ENCODE measurements at places on chromosomes 1 and 21.
A peak's percentile ranks its signal among the peaks of the same experiment; 100 is the strongest.

- DNase-seq = no peak
Observed at GRCh38 chr1:12524266-12524665, 93.7 kb downstream of the DHRS3 start.

DNA sequence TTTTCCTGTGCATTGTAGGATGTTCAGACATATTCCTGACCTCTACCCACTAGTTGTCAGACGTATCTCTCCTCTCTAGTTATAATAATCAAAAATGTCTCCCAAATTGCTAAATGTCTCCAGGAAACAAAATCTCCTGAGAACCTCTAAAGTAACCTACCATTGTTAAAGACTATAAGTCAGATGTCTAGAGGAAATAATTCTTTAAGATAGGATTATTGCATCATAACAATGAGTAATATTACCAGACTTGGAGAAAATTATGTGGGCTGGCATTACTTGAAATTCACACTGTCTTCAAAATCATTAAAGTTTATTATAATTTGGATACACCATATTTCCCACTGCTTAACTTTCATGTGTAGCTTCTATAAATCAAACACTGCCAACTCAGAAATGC, 643.0 kb upstream of the ADGRL2 start:
- DNase-seq = peak; percentile 63

GRCh38 chr1:230906226-230906625, 37.9 kb upstream of the C1orf198 start:
- DNase-seq = no peak

GRCh38 chr1:26289158-26290059, 9.5 kb downstream of the SH3BGRL3 start:
- DNase-seq = no peak

DNA sequence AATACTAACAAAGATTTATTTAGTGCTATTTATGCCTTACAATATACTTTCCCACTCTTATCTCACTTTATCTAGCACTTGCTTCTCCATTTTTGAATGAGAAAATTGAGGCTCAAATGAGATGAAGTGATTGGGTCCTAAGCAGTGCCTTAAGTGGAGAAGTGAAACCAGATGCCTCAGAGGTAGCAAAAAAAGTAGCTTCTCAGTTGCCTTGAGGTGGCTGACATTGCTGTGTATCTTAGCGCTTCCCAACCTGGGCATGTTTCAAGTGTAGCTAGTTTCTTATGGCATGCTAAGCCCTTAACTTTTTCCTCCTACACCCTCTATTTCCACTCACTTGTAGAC, 390.4 kb downstream of the OMA1 start:
- DNase-seq = no peak

DNA sequence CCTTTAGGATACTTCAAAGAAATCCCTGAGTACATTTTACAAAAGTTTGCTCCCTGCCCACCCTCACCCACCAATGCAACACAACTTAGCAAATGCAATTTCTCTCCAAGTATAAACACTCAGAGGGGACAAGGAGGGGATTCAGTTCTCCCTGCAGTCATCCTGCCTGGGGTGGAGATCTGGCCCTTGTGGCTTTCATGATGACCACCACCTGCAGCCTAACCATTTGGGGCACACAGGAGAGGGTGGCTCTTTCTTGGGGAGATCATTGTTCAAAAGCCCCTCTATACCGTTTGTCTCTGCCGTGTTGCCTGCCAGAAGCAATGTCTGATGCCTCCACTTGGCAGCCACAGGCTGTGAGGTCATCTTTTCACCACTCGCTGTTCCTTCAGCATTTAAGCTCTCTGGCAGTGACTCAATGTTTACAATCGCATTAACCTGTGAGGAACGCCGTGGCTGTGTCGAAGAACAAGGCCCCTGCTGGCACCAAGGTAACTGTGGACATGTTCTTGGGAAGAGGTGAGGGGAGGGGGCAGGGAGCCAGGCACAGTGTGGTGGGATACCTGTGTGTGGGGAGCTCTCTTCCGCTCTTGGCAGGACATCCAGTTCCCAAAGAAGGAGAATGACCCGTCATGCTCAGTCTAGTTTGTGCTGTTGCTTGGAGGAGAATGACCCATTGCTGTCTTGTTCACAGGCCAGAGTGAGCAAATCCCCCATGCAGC, 103.9 kb upstream of the DUSP10 start:
- DNase-seq = peak; percentile 92

GRCh38 chr1:70896224-70896623, 151.4 kb downstream of the PTGER3 start:
- no peak for DNase-seq

GRCh38 chr1:2228157-2228594, at the start of gene SKI:
TSS of gene SKI (plus strand) at chr1:2228319. CDS start at chr1:2228767, 448 bp downstream.
- DNase-seq = no peak

GRCh38 chr1:9410737-9411297, 118.1 kb downstream of the SPSB1 start:
- peak; percentile 97 for DNase-seq

GRCh38 chr1:153778051-153778823, 3.0 kb downstream of the SLC27A3 start:
- DNase-seq = no peak

- DNase-seq = peak; percentile 50
Observed at GRCh38 chr1:229456016-229456415, 22.1 kb upstream of the ACTA1 start.

GRCh38 chr1:35640380-35641232, 720 bp downstream of the PSMB2 start:
- DNase-seq = no peak

- no peak for DNase-seq
Observed at GRCh38 chr1:164692420-164692819, 133.4 kb downstream of the PBX1 start.

DNA sequence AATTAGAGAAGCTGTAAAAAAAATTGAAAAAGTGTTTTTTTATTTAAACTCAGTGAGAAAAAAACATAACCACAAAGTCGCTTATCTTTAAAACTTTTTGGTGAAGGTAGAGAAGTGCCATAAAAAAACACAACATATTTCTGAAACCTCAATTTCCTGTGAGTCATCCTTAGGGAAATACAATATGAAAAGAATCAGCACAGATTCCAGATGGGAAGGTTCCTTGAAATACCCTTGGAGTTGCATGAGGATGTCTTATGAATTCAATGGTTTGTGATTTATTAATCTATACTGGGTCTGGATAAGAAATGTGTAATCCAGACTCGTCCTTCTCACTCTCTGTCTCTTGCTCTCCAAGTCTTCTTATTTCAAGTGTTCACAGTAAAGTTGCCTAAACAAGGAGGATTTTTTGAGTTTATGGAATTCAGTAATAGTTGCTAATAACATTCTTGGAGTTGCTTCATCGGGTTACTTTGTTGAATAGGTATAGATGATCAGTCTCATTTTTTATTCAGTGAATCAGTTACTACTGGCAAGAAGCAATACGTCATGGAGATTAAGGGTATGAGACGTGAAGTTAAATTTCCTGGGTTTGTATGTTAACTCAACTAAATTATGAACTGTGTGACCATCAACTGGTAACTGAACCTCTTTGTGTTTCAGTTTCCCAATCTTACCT, 191.4 kb downstream of the KCNK2 start:
- DNase-seq = peak; percentile 81

GRCh38 chr1:76381450-76382097, 307.0 kb downstream of the ST6GALNAC3 start:
- DNase-seq = peak; percentile 12

DNA sequence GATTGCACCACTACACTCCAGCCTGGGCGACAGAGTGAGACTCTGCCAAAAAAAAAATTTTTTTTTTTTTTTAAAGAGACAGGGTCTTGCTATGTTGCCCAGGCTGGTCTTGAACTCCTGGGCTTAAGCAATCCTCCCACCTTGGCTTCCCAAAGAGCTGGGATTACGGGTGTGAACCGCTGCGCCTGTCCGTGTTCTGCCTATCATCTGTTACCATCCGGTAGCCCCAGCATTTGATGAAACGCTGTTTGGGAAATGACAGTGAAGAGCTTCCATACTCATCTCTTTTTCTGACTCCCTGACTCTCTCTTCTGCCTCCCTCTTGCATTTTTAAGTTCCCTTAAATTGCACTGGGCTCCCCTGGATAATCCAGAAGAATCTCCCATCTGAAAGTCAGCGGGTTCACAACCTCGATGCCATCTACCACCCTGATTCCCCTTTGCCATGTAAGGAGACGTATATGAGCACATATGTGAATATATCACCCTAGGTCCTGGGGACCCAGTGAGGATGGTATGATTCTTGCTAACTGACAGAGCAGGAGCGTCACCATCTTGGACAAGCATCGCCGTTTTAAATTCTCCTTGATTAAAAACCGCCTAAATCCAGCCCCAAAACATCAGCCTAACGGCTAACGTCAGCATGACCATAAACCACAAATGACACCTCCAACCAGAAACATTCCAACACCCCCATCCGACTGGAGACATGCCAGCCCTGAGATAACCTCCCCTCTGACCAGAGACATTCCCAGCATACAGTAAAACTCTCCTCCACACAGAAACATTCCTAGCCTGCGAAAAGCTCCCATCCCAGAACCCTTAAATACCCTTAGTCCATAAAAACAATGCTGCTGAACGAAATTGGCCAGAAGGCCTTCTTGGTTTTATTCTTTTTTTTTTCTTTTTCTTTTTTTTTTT, 12.4 kb downstream of the TNFRSF8 start:
- peak; percentile 99 for DNase-seq

- DNase-seq = peak; percentile 80
Observed at GRCh38 chr1:24379733-24380315, 33.8 kb downstream of the STPG1 start.

- no peak for DNase-seq
Observed at GRCh38 chr21:41403966-41404365, 22.1 kb upstream of the MX1 start.

DNA sequence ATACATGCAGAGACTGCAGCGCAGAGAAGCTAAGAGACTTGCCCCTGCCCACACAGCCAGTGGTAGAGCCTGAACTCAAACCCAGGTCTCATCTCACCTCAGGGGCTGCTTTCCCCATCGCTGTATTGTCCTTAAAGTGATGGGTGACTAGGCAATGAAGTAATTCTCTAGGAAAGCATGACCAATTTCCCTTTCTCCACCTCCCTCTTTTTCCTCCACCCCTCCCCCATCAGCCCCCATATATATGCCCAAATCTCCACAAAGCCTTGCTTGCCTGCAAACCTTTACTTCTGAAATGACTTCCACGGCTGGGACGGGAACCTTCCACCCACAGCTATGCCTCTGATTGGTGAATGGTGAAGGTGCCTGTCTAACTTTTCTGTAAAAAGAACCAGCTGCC, at the start of gene IL24:
TSS of gene IL24 (plus strand) at position 269 of the 400 bp plus-strand sequence. CDS start 390 bp downstream, outside the sequence.
- no peak for DNase-seq

GRCh38 chr1:67674260-67675011, 10.6 kb upstream of the GADD45A start:
- no peak for DNase-seq

DNA sequence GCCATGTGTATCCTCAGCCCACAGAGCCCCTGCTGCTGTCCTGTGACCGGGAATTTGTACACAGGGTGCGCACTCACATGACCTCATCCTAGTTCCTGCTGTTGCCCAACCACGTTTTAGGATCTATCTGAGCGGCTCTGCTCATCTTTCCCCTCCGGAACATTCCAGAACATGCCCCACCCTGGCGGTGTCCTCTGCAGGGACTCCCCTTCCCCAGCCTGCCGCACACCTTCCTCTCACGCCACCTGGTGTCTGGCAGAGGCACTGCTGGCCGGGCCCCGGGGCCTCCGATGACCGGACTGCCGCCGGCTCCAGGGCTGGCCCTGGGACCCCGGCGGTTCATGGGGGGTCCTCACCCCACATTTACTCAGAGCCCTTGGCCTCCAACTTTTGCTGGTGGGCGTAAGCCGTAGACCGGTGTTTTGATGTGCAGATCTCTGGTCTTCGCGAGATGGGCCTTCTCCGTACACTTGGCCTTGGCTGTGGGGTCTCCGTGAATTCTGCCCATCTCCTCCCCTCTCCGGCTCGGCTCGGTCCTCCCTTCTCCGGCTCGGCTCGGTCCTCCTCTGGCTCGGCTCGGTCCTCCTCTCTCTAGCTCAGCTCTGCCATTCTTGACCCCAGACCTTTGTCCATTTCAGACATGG, 29.5 kb downstream of the ARHGEF16 start:
- DNase-seq = peak; percentile 5

GRCh38 chr1:52571783-52572182, 18.9 kb upstream of the TUT4 start:
- DNase-seq = peak; percentile 42

DNA sequence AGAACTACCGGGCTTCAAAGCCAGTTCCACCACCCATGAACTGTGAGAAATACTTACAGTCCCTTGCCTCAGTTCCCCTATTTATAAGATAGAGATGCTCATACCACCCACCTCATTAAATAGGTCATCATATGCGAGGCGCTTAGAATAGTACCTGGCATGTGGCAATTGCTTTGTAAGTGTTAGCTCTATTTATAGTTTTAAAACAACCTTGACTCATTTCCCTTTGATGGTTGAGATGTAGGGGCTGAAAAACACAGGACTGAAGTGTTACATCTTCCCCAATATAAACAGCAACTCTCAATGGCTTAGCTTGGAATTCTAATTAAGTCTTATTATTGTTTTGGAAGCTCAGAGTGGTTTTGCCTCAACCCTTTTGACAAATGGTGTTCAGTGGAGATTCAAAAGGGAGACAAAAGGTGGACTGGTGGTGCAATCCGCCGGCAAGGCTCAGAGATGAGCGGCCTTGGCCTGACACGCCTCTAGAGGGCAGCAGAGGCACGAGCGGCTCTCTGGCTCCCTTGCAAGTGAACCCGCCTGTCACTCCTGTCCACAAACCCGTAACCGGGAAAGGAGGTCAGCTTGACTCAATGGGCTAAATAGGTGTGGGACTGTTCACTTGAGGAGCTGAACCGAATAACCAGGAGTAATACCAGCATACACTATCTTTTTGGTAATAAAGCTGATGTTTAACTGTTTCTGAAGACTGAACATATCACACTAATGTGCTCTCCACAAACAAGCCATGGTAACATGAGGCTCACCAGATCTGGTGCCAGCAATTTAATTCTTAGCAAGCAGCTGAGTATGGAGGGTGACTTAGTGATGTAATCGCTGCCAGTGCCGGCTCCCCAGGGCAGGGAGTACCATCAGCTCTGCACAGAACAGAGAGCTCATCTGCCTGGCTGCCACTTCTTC, 19.5 kb upstream of the SMYD2 start:
- DNase-seq = peak; percentile 55

- peak; percentile 56 for DNase-seq
Observed at GRCh38 chr1:221987860-221988520, 246.1 kb upstream of the DUSP10 start.

All from amniotic epithelial cell (primary cell).